Mesothelial cell of epicardium (in vitro differentiated cells): ENCODE measurements at places on chromosomes 7 and 10. TPM values are rescaled to one million over a fixed set of nuclear protein-coding genes. Genes with fewer than 3 reads are reported as not detected.

DNA sequence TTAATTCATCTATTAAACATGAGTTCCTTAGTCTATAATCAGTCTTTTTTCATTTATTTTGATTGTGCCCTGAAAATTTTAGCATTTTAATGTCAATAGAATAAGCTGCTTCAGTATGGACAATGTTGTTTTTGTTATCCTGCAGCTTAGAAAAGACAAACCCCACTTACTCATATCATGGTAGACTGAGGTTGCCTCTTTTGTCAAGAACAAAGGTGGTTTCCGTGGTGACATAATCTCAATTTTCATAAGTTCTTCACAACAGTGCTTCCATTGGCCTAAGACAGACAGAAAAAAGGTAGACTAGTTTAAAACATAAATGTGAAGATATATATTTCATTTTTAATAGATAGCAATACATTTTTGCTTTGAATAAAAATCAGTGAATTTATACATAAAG lies 69.1 kb downstream of the RTKN2 start:
- no peak for DNase-seq

GRCh38 chr10:8656261-8656660 lies 601.8 kb downstream of the GATA3 start:
- DNase-seq, result no peak

DNA sequence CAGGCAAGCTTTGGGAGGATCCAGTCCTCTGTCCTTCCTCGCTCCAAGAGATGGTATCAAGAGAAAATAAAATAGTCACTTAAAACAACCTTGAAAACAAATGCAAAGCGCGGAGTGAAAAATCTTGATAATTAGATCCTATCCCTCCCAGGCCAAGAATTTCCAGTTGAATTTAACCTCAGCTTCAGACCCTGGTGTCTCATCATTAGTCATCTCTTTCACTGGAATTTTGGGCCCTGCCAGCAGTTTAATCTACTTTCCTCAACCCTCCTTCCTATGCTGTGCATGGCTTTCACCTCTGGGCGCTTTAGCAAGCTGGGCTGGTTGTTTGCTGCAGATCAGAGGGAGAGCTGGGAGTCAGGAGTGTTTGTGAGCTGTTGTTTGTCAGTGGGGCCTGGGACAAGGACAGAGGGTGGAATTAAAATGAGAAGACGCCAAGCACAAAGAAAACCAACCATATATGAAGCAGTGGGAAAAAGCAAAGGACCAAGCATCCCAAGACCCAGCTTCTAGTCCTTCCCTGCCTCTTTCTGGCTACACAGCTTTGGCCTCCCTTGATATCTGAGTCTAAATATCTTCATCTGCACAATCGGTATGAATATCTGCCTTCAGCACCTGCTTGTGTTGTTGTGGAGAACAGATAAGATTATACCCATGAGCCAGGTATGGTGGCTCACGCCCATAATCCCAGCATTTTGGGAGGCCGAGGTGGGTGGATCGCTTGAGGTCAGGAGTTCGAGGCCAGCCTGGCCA lies 13.5 kb downstream of the MYOF start:
- no peak for DNase-seq

The PRKAR2B gene
- total RNA-seq, result 7.8 to 8.3 TPM (median 7.8 TPM) in 3 replicates

DNA sequence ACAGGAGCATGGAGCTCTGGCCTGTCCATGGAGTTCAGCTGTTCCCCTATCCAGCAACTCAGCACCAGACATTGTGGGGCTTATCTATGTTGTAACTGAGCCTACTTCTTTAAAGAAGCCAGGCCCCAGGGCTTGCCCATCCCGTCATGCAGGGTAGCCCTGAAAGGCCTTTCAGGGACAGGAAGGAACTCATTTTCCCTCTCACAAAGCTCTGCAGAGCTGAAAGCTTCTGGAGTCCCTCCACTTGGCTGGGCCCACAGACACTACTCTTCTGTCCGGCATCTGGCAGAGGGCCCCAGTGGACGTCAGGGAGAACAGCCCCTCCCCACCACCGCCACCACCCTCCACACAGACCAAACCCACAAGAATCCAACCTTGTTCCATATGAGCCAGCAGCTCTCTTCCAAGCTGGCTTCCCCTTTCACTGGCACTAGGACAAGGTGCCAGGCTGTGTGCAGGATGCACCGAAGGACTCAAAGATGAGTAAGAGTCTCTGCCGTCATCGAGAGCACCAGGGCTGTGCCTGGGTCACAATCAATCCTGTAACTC lies 33.1 kb downstream of the DENND2A start:
- no peak for DNase-seq

DNA sequence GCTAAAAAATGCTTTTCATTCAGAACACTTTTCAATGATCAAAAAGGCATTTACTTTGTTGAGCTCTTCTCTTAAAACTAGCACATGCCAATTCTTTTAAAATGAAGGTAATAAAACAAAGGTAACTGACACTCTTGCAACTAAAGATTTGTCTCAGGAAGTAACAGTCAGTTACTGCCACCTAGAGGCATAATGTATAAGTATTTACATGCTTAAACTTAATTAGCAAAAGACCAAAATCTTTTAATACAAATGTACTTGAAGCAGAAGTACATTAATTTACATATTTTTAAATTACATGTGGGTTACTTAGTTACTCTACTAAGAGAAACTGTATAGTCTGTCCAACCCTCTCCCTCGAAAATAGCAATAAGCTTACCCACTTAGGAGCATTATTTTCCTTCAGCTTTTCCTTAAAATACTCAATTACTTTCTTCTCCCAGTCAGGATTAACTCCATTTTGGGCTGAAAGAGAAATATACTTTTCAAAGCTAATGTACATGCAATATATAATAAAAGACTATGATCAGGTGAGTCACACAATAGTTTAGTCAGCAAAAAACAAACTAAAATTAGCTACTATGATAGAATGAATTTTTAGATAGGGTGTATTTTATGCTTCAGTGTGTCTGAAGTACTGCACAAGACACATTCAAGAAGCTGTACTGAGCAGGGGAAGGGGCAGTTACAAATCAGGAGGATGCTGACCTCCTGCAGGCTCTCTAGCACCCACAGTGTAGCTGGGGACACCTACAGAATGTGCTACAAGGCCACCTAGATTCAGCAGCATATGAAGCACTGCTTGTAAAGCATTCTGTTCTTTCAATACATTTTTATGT lies 13.0 kb downstream of the MCMBP start:
- DNase-seq, result no peak

The WNT2 gene
- total RNA-seq, result 19.9 to 24.1 TPM (median 22.1 TPM) in 3 replicates

The FLNC gene
- total RNA-seq, result 176 to 188 TPM (median 184 TPM) in 3 replicates

DNA sequence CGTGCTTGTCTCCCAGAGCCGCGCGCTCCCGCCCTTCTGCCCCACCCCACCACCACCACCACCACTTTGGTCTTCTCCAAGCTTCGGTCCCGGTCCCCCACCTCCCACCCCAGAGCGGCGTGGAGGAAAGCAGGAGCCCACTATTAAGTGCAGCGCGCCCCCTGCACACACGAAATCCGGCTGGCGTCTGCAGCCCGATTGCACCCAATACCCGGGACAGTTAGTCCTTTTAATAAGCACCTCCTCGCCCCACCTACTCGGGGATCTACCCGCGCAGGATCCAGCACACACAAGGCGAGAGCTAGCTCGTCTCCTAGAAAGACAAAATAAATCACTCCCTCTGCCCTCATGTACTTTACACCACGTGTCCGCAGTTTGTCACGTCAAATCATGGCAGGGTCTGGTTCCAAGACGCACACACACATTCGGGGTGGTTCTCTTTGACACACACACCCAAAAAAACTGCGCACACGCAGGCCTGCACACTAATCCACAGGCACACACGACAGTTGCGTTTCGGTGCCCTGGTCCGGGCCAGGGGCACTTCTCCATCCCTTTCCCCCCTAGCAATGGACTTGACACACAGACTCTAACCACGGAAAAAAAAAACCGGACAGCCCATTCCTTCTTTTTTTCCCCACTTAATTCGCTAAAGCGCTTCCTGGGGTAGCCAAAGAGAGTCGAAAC lies 1.6 kb downstream of the SFMBT2 start:
- no peak for DNase-seq

The DIP2C gene
- 30.3 to 30.8 TPM (median 30.6 TPM) in 3 replicates for total RNA-seq

DNA sequence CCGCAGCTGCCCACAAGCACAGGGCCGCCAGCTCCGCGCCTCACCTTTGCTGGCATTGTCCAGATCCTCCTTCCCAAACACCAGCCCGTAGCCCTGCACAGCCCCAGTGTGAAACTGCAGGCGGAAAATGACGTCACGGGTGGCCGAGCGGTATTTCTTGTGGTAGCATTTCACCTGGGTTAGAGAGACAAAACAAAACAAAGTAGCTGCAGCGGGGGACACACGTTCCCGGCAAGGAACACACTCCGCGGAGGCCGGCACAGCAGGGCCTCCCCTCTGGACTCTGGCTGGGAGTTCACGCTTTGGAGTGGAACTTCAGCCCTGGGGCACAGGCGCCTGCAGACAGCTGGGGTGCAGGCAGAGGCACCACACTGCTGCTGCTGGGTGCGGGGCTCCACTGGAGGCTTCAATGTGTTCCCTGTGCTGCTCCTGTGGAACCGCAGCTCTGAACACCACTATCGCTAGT lies 181.1 kb downstream of the TNS3 start:
- DNase-seq, result no peak

The ANKRD30A gene
- not detected in 3 replicates for total RNA-seq

The FMC1 gene
- 10.4 to 14.7 TPM (median 10.7 TPM) in 3 replicates for total RNA-seq

- peak; percentile 45 for DNase-seq
Observed at GRCh38 chr7:18087026-18087686, 59.5 kb upstream of the PRPS1L1 start.

The NEURL1 gene
- total RNA-seq, result 0.40 to 0.88 TPM (median 0.54 TPM) in 3 replicates

GRCh38 chr10:103439776-103440175 lies 12.4 kb downstream of the CALHM2 start:
- no peak for DNase-seq

- no peak for DNase-seq
Observed at GRCh38 chr7:7178081-7178480, 4.3 kb upstream of the C1GALT1 start.

DNA sequence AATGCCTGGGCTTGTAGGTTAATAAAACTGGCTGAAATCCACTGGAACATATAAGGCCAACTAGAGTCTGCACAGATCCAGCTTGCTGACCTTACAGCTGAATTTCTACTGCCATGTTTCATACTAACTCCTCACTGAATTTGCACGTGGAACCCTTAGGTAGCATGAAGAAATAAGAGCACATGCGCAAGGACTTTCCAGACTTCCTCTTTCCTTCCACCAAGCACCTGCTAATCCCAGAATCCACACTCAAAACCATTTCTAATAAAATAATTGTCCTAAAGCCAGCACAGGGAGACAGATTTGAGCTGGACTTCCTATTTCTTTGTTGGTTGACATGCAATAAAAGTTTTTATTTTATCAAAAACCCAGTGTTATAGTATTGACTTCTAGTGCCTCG lies 46.8 kb downstream of the NPVF start:
- no peak for DNase-seq

- no peak for DNase-seq
Observed at GRCh38 chr7:157003445-157003755, 7.1 kb downstream of the MNX1 start.

DNA sequence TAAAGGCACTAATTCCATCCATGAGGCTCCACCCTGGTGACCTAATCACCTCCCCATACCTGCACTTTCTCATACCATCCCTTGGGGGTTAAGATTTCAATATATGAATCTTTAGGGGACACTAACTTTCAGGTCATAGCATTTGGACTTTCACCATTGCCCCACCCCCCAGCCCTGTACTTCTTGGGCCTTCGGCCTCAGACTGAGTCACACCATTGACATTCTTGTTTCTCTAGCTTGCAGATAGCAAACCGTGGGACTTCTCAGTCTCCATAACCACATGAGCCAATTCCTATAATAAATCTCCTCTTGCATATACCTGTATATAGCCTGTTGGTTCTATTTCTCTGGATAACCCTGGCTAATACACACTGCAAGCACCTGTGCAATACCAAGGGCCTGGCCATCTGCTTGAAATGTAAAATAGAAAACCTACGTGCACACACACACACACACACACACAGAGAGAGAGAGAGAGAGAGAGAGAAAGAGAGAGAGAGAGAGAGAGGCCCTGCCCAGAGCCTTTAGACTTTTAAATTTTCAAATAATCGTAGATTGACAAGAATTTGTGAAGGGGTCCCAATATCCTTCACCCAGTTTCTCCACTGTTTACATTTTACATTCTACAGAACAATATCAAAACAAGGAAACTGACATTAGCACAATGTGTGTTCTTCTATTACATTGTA lies 25.3 kb downstream of the ANXA8 start:
- DNase-seq, result no peak

- DNase-seq, result peak; percentile 34
Observed at GRCh38 chr7:151893405-151893923, 16.5 kb upstream of the PRKAG2 start.

DNA sequence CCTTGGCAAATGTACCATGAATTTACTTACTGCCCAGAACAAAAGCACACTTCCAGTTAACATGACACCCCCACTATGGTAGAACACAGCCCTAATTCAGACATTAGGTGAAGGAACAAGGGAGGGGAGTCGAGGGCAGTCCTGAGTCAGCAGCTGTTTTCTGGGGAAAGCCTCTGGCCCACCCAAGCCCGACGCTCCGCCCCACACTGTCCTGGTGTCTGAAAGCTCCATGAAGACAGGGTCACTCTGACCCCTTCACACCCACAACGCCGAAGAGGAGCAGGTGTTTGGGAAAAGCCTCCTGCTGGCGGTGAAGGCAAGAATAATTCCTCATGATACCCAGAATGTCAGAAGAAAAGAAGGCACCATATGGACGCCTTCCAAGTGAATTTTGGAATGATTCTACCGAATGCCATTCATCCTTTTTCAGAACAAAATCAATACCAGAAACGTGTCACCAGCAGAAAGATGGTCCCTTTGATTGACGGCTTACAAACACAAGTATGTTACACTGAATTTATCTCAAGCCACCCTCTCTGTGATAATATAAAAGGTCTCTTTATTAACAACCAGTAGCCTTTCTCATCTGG lies 172.1 kb downstream of the DIP2C start:
- no peak for DNase-seq

DNA sequence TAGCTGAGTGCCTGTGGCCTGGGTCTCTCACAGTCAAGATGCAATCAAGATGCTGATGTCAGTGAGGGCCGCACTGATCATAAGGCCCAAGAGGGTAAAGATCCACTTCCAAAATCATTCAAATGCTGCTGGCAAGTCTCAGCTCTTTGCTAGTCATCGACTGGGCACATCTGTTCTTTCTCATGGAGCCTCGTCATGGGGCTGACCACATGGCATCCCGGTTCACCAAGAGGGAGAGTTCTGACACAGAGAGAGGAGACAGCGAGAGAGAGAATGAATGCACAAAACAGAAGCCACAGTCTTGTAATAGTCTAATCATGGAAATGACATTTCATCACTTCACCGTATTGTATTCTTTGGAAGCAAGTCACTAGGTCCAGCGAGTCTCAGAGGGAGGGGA lies 1067.5 kb upstream of the C7orf33 start:
- no peak for DNase-seq

DNA sequence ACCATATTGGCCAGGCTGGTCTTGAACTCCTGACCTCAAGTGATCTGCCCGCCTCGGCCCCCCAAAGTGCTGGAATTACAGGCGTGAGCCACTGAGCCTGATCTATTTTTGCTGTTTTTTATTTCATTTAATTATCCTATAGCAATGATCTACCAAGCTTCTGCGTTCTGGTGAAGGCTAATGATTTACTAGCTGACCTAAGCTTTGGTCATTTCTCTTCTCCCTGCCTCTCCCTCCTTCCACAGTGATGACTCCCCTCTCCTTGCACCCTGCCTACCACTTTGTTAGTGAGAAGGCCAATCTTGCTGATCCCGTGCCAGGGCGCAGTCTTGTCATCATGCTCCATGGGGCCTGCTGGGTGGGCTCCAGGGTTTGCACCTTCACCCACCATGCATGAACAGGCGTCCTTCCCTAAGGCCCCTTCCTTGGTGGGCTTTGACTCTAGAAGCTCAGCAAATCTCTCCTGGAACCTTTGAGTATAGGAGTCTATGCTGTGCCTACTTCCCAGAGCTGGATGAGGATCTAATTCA lies 11.9 kb upstream of the ZCCHC24 start:
- DNase-seq, result no peak

The AKR1E2 gene
- 7.9 to 9.3 TPM (median 8.4 TPM) in 3 replicates for total RNA-seq

The LRRTM3 gene
- total RNA-seq, result 4.6 to 5.6 TPM (median 5.2 TPM) in 3 replicates
